Activated T-cell treated with anti-CD3 and anti-CD28 coated beads, Interleukin-2, amount 50 U/mL, for 4 hours (primary cell): ENCODE measurements at places on chromosomes 6 and 20. TPM values are rescaled to one million over a fixed set of nuclear protein-coding genes. Genes with fewer than 3 reads are reported as not detected.

DNA sequence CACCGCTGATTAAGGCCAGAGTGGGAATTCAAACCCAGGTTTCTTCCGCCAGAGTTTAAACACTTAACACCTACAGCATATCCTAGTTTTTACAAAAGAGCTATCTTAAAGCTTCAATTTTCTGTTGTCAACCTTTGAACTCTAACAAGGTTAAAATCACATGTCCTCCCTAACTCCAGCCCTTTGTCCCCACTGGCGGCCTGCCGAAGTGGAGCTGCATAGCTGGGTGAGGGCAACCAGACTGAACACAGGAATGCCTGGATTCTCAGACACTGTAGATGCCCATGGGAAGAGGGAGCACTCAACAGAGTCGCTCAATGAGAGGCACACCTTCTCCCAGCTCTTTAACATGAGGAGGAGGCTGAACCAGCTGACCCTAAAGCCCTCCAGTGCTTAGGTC, 59.1 kb downstream of the LRFN2 start:
- DNase-seq, result no peak

GRCh38 chr20:3011752-3012151, 31.7 kb upstream of the GNRH2 start:
- DNase-seq, result no peak

The MBOAT1 gene
- total RNA-seq, result 4.4 TPM

GRCh38 chr6:154886471-154886870, 108.6 kb upstream of the TIAM2 start:
- no peak for DNase-seq

DNA sequence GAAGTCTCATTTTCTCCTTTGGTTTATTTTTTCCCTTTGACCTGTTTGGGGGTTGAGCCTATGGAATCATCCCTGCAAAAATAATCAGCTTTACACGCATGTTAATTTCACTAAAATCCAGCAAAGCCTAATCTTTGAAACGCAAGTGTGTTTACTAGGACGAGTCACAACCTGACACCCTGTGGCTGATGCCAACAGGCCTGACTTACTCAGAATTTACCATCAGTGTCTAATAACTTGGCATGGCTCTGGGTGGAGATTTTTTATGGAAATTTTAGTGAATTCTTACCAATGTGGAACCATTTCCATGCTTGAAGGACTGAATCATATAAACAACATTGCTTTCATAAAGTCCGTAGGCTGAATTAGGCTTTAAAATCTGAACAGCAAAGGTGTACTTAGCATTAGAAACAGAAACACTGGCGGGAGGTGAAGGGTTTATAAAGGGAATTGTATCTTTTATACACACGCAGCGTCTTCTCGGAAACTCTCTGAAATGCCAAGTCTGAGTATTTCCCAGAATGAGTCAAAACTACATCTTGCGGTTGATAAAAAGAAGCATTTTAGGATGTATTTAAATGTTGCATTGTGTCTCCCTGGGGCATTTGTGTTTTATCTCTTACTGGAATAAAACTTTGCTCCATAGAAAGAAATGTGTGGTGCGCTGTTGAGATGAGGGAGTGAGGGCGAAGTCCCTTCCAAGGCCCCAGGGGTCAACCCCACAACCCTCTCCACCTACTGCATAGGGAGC, 81.2 kb downstream of the DACT2 start:
- DNase-seq, result no peak

The DDX27 gene
- 89.6 TPM for total RNA-seq

GRCh38 chr20:57897156-57897874, 187.5 kb upstream of the PMEPA1 start:
- DNase-seq, result no peak

- no peak for DNase-seq
Observed at GRCh38 chr6:87661016-87661415, 41.0 kb downstream of the AKIRIN2 start.

DNA sequence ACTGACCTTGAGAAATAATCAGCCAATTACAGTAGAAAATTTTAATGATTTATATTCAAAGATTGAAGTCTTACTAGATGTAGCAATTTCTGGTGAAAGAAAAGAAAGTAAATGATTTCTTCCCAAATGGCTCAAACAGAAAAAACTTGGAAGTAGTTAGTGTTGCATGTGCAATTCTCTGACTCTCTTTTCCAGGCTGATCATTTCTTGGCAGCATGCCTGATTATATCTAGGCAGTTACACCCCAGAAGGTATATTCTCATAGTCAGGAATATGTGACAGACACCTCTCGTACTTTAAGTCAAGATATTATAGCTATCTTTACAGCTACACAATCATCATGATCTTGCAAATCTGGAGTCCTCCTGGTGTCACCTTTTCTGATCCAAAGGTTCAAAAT, 122.9 kb downstream of the PDE7B start:
- no peak for DNase-seq

- no peak for DNase-seq
Observed at GRCh38 chr6:95545226-95545625, 32.1 kb upstream of the MANEA start.

The CLVS2 gene
- not detected for total RNA-seq

- no peak for DNase-seq
Observed at GRCh38 chr6:144488590-144488989, 203.5 kb downstream of the UTRN start.

The SLC44A4 gene
- total RNA-seq, result 0.13 TPM

The LST1 gene
- total RNA-seq, result 7.9 TPM

The OXT gene
- not detected for total RNA-seq

The AAR2 gene
- total RNA-seq, result 43.8 TPM

DNA sequence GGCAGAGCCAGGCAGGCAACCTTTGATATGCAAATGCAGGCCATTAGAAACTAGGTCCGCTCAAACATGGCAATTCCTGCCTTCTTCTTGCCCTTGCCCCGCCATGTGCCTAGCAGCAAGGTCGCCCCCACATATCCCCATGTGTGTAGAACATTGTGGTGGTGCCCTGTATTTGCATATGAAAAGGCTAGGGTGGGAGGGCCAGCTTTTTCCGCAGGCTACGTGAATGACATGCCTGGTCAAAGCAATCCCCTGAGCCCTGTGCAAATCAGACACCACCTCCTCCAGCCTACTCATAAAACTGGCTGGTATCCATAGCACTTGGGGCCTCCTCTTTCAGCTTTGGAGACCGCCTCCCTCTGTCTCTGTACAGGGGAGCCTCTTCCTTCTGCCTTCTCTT, 31.6 kb downstream of the GSTA2 start:
- DNase-seq, result no peak

The FOXP4 gene
- total RNA-seq, result 28.2 TPM

The RSPH4A gene
- total RNA-seq, result 0.40 TPM

DNA sequence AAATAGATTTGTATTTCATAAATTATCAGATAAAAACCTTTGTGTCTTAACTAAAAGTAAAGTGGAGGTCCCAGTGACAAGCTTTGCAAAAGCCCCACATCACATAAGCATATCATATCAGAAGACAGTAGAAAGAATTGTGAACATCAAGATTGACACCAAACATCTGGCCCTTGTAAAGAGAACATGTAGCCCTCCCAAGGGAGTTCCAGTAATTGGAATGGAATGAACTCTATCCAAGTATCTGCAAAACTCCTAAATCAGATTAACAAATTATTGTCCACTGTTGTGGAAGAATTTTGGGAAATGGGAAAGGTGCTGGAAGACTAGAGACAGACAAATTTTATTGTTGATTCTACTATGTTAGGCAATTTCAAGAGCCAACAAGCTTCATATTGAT, 268.8 kb downstream of the KCNQ5 start:
- DNase-seq, result no peak

GRCh38 chr20:58623579-58624473, 27.3 kb upstream of the STX16 start:
- DNase-seq, result no peak

DNA sequence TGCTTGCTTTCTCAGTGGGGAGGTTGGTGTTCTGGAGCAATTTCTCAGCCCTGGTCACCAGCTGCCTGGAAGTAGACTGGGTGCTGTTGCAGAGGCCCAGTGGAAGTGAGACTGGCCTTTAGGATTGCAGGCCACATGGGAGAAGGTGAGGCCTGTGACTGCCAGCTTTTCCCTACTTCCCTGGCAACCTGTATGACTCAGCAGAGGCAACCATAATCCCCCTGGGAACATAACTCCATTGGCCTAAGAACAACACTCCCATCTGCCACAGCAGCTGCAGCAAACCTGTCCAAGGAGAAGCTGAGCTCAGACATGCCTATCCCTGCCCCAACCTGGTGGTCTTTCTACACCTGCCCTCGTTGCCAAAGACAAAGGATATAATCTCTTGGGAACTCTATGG, 473.5 kb upstream of the SPTLC3 start:
- no peak for DNase-seq

The SNAP91 gene
- total RNA-seq, result not detected

The RHAG gene
- not detected for total RNA-seq

The RGL2 gene
- 15.8 TPM for total RNA-seq

GRCh38 chr6:89977808-89978748, 83.8 kb downstream of the GJA10 start:
- DNase-seq, result no peak

GRCh38 chr6:27830212-27830599, 82.0 kb downstream of the OR2B2 start:
- no peak for DNase-seq

- DNase-seq, result no peak
Observed at GRCh38 chr6:139654888-139655782, 280.7 kb upstream of the CITED2 start.

DNA sequence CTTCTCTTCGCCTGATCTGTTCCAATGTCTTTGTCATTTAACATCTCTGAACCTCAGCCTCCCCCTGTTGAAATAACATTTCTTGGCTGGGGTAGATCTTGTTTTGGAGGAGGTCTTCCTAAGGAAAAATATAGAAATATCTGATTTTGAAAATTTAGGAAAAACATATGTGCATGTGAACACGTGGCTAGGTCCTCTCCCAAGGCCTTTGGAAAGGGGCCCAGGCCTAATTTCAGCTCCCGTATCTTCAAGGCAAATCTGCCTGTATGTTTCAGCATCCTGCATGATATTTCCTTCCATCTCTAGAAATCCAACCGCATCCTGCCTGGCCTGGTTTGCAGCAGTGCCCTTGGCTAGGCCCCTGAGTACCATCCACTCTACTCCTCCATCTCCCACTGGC, 261.2 kb downstream of the PHACTR1 start:
- DNase-seq, result no peak

The PACRG gene
- total RNA-seq, result not detected

- DNase-seq, result no peak
Observed at GRCh38 chr6:117288083-117288715, 22.8 kb downstream of the VGLL2 start.

- DNase-seq, result no peak
Observed at GRCh38 chr6:116557893-116558292, 4.3 kb downstream of the CALHM4 start.

GRCh38 chr6:36000451-36000850, 24.0 kb downstream of the SLC26A8 start:
- no peak for DNase-seq

DNA sequence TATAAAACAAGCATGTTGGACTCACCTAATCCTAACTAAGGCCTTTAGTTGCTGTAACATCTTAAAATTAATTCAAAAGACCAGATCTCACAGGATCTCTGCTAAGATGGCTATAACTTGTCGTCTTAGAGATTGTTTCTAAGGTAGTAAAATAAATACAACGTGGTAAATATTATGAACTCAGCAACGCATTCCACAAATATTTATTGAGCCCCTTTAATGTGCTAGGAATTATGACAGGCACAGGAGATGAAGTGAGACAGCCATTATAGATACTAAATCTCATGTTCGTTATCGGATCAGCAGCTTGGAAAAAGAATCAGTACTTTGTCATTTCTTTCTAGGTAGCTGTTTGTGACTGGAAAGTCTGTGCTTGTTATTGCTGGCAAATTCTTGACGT, 20.9 kb upstream of the MCM3 start:
- DNase-seq, result no peak

The MARCKS gene
- total RNA-seq, result 8.4 TPM

The ADGRG6 gene
- total RNA-seq, result 0.37 TPM

The EFCAB8 gene
- 0.40 TPM for total RNA-seq

The BTBD3 gene
- 4.3 TPM for total RNA-seq

- DNase-seq, result no peak
Observed at GRCh38 chr6:36873115-36873514, 1.5 kb downstream of the PPIL1 start.

- DNase-seq, result no peak
Observed at GRCh38 chr6:4624726-4625125, 151.5 kb upstream of the CDYL start.

- no peak for DNase-seq
Observed at GRCh38 chr6:26113570-26113969, 26.3 kb downstream of the HFE start.

- DNase-seq, result no peak
Observed at GRCh38 chr6:37648465-37649330, 49.0 kb downstream of the MDGA1 start.

The MMP24 gene
- not detected for total RNA-seq

- no peak for DNase-seq
Observed at GRCh38 chr6:21679761-21680265, 86.3 kb downstream of the SOX4 start.

- DNase-seq, result no peak
Observed at GRCh38 chr20:15675813-15676484, 897.3 kb downstream of the KIF16B start.

- no peak for DNase-seq
Observed at GRCh38 chr20:19292254-19292653, 79.8 kb downstream of the SLC24A3 start.

DNA sequence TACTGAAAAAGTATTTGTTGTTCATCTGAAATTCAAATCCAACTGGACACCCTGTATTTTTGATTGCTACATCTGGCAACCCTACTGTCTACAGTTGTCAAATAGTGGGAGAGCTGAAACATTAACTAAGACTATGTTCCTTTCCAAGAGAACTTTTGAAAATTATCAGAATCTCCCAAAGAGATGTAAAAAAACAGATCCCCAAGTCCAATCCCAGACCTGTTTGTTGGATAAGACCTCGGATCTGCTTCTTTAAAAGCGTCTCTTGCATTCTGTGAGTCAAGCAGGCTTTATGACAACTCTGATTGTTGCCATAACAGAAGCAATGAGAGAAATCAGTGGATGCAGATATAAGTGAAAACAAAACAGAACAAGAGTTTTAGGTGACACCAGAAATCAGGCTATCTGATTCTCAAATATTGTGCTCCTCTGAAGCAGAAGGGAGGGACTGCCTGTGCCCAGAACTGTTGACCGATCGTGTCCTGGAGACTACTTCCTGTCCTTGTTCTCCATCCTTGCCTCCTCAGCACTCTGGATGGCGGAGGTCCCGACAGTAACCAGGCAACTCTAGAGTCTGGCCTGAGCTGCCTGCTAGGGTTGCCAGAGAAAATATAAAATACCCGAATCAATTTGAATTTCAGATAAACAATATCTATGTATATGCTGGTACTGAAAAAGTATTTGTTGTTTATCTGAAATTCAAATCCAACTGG, 853.8 kb downstream of the MAFB start:
- no peak for DNase-seq

The C20orf141 gene
- total RNA-seq, result not detected

DNA sequence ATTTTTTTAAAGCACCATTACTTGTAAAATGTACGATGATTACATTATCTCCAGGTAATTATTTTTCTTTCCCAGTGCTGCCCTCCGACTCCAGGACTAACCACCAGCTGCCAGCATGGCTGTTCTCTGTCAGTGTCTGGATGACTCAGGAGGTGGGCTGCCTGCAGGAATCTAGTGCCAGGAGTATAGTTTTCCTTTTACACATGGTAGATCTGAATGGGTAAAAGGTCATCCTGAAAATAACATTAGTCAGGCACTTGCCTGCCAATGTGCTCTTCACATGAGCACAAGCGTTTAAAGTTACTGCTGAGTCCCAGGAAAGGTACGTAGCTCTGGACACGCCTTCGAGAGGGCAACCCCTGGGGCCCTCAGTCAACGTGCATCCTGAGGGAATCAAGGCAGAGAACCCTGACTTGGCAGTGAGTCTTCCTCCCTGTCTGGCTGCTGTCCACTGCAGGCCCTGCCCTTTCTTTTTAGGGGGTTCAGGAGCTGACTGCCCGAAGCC, 2.4 kb downstream of the DYNLT1 start:
- no peak for DNase-seq
